ENCODE measurements at places on chromosomes 12 and 14. TPM values are rescaled to one million over a fixed set of nuclear protein-coding genes. Genes with fewer than 3 reads are reported as not detected.

DNA sequence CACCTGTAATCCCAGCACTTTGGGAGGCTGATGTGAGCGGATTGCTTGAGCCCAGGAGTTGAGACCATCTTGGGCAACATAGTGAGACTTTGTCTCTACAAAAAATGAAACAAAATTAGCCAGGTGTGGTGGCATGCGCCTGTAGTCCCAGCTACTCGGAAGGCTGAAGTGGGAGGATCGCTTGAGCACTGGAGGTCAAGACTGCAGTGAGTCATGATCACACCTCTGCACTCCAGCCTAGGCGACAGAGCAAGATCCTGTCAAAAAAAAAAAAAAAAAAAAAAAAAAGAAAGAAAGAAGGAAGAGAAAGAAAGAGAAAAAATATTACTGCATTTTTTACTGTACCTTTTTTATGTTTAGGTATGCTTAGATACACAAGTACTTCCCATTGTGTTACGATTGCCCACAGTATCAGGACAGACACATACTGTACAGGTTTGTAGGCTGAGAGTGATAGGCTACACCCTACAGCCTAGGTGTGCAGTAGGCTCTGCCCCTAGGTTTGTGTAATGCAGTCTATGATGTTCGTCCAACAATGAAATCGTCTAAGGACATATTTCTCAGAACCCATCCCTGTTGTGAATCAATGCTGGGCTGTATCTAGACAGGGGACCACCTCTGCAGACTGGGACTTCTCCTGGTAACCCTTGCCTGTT, 160.4 kb upstream of the PWP1 start:
- no peak overlapping the region for H3K4me3 ChIP-seq
- H3K27me3 ChIP-seq, result no peaks in the 10 kb centered on the region
- H3K36me3 ChIP-seq, result no peaks in the 10 kb centered on the region
- no peak for DNase-seq
- no peaks in the 10 kb centered on the region for H3K4me1 ChIP-seq
- no peak overlapping the region for H3K27ac ChIP-seq

GRCh38 chr12:726281-727140, 25.9 kb upstream of the WNK1 start:
- H3K27me3 ChIP-seq, result no peaks in the 10 kb centered on the region
- H3K27ac ChIP-seq, result no peak overlapping the region
- no peak for DNase-seq
- H3K36me3 ChIP-seq, result no peaks in the 10 kb centered on the region
- H3K4me1 ChIP-seq, result peaks cover 11% of the 10 kb centered on the region

- H3K36me3 ChIP-seq, result no peaks in the 10 kb centered on the region
- H3K27me3 ChIP-seq, result peaks cover 52% of the 10 kb centered on the region
- DNase-seq, result no peak
- no peak overlapping the region for H3K27ac ChIP-seq
- no peaks in the 10 kb centered on the region for H3K4me1 ChIP-seq
Measured at GRCh38 chr14:67461341-67461985, 27.1 kb downstream of the TMEM229B start.

DNA sequence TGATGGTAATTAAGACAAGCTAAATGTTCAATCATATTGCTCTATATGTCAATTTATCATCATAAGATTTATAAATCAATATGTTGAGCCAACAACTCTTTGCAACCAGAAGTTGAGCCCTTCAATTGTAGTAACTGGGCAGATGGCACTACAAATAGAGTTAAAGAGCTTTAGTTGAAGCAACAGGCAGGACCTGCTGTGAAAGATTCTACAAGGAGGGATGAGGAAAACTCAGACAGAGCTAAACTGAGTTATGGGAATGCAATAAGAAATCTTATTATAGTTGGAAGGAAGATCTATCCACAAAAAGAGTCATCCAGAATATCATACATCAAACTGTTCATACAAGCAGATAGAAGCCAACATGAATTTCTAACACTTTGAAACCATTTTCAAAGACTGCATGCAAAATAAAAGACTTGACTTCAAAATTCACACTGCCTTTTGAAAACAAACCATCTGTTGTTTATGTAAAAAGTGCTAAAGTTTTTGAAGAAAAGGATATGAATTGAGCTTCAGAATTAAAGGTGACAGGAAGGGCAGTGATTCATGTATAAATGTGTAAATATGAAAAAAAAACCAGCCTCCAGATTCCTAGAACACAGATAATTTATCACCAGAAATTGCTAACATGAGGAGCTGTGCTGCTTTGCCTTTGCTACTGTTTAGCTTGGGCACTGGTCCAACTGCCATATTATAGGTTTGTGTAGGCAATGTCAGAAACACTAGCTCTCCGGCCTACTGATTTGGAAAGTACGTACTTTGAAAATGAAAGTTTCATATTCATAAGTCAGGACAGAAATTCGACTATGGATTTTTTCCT, 133.2 kb downstream of the SLC35F4 start:
- H3K4me3 ChIP-seq, result no peak overlapping the region
- H3K36me3 ChIP-seq, result no peaks in the 10 kb centered on the region
- no peak overlapping the region for H3K27ac ChIP-seq

- H3K4me3 ChIP-seq, result no peak overlapping the region
- H3K36me3 ChIP-seq, result no peaks in the 10 kb centered on the region
- H3K27ac ChIP-seq, result no peak overlapping the region
- peaks cover 10% of the 10 kb centered on the region for H3K4me1 ChIP-seq
- no peak for DNase-seq
Measured at GRCh38 chr14:61357123-61357522, 35.7 kb downstream of the PRKCH start.

GRCh38 chr12:132236129-132236929, 92.1 kb downstream of the NOC4L start:
- H3K4me1 ChIP-seq, result no peaks in the 10 kb centered on the region
- peaks cover 3% of the 10 kb centered on the region for H3K27me3 ChIP-seq
- no peak overlapping the region for H3K27ac ChIP-seq

DNA sequence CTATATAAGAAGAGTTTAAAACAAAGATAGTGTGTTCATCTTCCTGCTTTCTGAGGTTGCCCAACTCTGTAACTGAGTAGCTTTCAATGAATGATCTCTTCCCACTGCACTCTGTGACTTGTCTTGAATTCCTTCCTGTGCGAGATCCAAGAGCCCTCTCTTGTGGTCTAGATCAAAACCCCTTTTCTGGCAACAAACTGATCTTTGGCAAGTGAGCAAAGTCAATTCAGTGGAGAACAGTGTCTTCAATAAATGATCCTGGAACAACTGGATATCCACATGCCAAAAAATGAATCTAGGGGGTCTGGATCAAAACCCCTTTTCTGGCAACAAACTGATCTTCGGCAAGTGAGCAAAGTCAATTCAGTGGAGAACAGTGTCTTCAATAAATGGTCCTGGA, 8.5 kb downstream of the CFAP54 start:
- H3K27me3 ChIP-seq, result no peaks in the 10 kb centered on the region
- no peaks in the 10 kb centered on the region for H3K36me3 ChIP-seq
- no peak overlapping the region for H3K27ac ChIP-seq
- H3K4me3 ChIP-seq, result no peak overlapping the region

- peaks cover 7% of the 10 kb centered on the region for H3K4me1 ChIP-seq
- no peak for DNase-seq
- H3K27me3 ChIP-seq, result no peaks in the 10 kb centered on the region
Measured at GRCh38 chr14:65348137-65348536, 64.4 kb upstream of the FUT8 start.

- H3K4me3 ChIP-seq, result no peak overlapping the region
- no peak for DNase-seq
- no peaks in the 10 kb centered on the region for H3K4me1 ChIP-seq
- no peaks in the 10 kb centered on the region for H3K36me3 ChIP-seq
- H3K27me3 ChIP-seq, result peaks cover 26% of the 10 kb centered on the region
Measured at GRCh38 chr14:21703357-21704326, 30.0 kb upstream of the OR4E1 start.

- peaks cover 19% of the 10 kb centered on the region for H3K4me1 ChIP-seq
- peak overlapping the region; percentile 73 for H3K27ac ChIP-seq
- H3K4me3 ChIP-seq, result peak overlapping the region; percentile 93
- no peaks in the 10 kb centered on the region for H3K27me3 ChIP-seq
- H3K36me3 ChIP-seq, result peaks cover 11% of the 10 kb centered on the region
Measured at GRCh38 chr14:76812093-76812421, 625 bp downstream of the ANGEL1 start.

DNA sequence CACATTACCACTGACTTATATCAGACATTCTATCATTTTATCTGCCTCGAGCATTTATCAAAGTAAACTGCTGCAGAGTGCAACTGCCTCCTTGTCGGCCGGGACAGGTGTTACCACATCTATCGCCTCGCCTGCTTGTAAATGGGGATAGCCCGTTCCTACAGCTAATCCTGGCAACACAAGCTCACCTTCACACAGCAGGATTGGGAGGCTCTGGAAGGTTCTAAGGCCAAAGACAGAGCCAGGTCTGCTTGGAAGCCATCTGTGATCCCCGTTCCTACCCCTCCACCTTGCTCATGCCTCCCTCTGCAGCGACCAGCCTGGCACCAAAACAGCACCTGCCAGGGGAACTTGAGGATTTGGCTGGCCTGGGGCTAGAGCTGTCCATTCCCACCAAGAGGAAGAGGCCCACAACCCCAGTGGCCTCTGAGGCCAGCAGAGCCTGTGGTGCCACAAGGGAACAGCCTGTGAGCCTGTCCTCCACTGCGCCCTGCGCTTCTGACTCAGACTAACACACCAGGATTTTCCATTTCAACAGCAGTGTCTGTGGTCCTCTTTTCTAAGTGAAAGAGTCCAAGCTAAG, 114.8 kb upstream of the DIO3 start:
- H3K4me1 ChIP-seq, result no peaks in the 10 kb centered on the region
- no peaks in the 10 kb centered on the region for H3K36me3 ChIP-seq
- no peak overlapping the region for H3K4me3 ChIP-seq
- H3K27me3 ChIP-seq, result no peaks in the 10 kb centered on the region

DNA sequence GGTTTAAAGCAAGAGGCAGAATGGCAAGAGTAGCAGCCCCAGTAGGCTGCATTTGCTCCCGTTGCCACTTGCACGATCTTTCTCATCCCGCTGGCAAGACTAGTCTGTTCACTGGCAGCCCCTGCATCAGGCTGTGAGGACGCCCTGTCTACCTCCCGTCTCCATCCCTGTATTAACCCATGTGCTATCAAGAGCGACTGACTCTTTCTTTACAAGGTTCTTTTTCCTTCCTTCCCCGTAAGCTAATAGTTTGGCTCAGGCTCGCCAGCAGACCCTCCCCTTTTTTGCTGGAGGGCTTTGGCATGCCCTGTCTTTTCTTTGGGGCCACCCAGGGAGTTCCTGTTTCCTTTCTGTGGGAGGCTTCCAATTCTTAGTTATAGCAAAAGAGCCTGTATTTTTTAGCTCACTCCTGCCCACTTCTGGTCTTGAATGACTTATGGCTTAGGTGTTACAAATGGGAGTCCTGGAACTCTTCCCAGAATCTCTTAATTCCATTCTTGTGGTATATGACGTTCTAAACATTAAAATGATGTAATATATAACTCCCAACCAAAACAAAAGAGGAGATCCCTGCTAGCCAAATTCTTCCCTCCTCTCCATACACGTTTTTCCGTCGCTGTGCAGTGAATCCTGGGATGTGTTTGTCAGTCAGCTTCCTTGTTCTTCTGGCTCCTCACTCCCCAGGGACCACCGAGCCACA, 149.0 kb downstream of the PRKCH start:
- peaks cover under 1% of the 10 kb centered on the region for H3K36me3 ChIP-seq
- H3K27me3 ChIP-seq, result no peaks in the 10 kb centered on the region
- no peak for DNase-seq
- peaks cover 52% of the 10 kb centered on the region for H3K4me1 ChIP-seq

DNA sequence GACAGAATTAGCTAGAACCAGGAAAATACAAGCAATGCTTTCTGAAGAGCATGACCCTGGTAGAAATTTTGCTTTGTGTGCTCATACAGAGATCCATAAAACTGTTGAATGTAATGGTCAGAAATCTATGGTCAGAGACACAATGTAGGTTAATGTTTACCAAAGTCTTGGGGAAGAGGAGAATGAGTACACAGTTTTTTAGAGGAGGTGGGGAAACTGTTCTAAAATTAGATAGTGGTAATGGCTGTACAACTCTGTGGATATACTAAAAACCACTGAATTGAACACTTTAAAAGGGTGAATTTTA, 109.5 kb upstream of the ARHGAP5 start:
- no peak overlapping the region for H3K27ac ChIP-seq
- no peak for DNase-seq
- H3K27me3 ChIP-seq, result no peaks in the 10 kb centered on the region
- no peak overlapping the region for H3K4me3 ChIP-seq
- H3K36me3 ChIP-seq, result no peaks in the 10 kb centered on the region

DNA sequence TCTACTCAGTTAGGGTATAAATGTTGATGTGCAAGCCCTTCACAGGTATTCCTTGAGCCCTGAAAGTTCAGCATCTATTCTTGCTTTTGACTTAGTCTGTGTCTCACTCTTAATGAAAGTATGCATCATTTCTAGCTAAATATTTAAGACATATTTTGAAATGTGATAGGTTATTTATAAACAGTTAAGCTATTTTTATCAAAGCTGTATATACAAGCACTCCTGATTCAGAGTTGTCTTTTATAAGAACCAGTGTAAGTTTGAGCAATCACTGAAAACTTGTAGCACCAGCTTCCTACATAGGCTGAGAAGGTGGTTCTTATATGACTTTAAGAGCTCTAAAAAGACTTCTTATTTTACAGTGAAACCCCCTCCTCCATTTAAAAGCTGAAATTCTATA, 98.6 kb downstream of the MYF5 start:
- H3K27ac ChIP-seq, result no peak overlapping the region
- no peaks in the 10 kb centered on the region for H3K4me1 ChIP-seq
- H3K27me3 ChIP-seq, result no peaks in the 10 kb centered on the region
- H3K4me3 ChIP-seq, result no peak overlapping the region

DNA sequence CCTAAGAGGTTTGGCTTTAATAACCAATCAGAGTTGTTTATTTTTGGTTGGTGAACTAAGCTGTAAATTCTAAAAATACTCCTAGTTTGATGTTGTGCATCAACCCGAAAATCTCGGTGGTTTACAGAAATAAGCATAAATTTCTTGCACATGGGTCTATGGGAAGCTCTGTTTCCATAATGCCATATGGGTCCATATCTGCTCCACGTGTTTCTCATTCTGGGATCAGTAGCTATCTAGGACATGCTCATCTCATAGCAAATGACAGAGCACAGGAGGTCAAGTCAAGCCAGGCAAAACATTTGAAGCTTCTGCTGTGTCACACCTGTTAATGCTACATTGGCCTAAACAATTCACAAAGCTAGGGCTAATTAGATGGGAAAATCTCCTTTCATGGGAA, 23.1 kb downstream of the NUP37 start:
- no peak overlapping the region for H3K4me3 ChIP-seq
- H3K27ac ChIP-seq, result no peak overlapping the region
- H3K4me1 ChIP-seq, result peaks cover 17% of the 10 kb centered on the region
- H3K27me3 ChIP-seq, result no peaks in the 10 kb centered on the region

- H3K4me3 ChIP-seq, result no peak overlapping the region
- DNase-seq, result no peak
- H3K4me1 ChIP-seq, result peaks cover 68% of the 10 kb centered on the region
- H3K27me3 ChIP-seq, result no peaks in the 10 kb centered on the region
- H3K27ac ChIP-seq, result peak overlapping the region; percentile 69
Measured at GRCh38 chr12:79555028-79555925, 135.5 kb downstream of the PAWR start.

The OR4K1 gene
- total RNA-seq, result not detected

The RFLNA gene
- 1.4 TPM for total RNA-seq

The PAH gene
- total RNA-seq, result not detected

The KRT72 gene
- total RNA-seq, result not detected

The CFAP251 gene
- total RNA-seq, result 2.4 TPM

The NABP2 gene
- total RNA-seq, result 45.3 TPM

The RASSF8 gene
- total RNA-seq, result 74.3 TPM
